ENCODE measurements at places on chromosomes 13 and 19. TPM values are rescaled to one million over a fixed set of nuclear protein-coding genes. Genes with fewer than 3 reads are reported as not detected.

Gene CGB3
- not detected for total RNA-seq

Gene ZNF571
- 3.6 TPM for total RNA-seq

Gene ZNF548
- total RNA-seq, result 16.8 TPM

Gene GPR180
- 4.7 TPM for total RNA-seq

Gene CPB2
- total RNA-seq, result not detected

Gene RETN
- not detected for total RNA-seq

Gene BICRA
- 22.2 TPM for total RNA-seq

Gene EHD2
- 398 TPM for total RNA-seq

Gene CGB8
- total RNA-seq, result not detected

Gene ZNF808
- total RNA-seq, result 11.0 TPM

Gene CYP2S1
- not detected for total RNA-seq

Gene N4BP2L1
- total RNA-seq, result 5.4 TPM

Gene ZNF441
- 4.5 TPM for total RNA-seq

Gene GSX1
- total RNA-seq, result not detected

Gene NOVA2
- 0.31 TPM for total RNA-seq

Gene FFAR2
- total RNA-seq, result not detected

Data from cardiac ventricle fibroblast (primary cell).